Activated naive CD4-positive, alpha-beta T cell treated with anti-CD3 and anti-CD28 coated beads, Interleukin-2, amount 10 ng/mL, durations not matched to agents 7 days and 5 days (primary cell): ENCODE measurements at places on chromosomes 3 and 15.

DNA sequence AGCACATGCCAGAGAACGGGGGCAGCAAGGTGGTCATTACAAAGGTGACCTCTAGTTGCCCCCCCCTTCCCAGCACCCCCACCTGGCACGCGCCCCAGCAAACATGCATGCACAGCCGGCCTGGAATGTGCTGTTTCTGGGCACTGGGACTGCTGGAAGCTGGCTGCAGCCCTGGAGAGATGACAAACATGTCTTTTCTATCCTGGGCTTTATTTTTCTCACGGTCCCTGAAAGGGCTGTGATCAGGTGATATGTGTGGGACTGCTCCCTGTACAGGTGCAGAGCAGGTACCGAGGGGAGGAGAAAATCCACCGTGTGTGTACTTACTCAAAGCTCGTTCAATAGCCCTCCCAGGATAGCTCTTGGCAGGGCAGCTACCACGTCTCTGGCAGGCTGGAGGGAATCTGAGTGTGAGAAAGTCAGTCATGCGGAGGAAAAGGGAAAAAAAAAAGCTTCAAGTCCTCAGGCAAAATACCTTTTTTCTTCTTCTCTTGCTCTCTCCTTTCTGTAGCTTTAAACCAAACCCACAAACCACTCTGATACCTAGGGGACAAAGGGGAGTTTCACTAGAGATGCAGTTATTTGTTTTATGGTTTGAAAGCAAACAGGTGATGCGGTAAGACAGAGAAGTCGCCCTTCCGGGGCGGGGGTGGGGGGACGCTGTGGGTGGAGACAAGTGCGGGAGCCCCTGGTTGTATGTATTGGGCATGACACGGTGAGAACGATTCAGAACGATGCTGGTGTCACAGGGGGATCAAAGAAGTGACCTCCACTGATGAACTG lies 5.0 kb upstream of the HES1 start:
- DNase-seq = peak; percentile 54

DNA sequence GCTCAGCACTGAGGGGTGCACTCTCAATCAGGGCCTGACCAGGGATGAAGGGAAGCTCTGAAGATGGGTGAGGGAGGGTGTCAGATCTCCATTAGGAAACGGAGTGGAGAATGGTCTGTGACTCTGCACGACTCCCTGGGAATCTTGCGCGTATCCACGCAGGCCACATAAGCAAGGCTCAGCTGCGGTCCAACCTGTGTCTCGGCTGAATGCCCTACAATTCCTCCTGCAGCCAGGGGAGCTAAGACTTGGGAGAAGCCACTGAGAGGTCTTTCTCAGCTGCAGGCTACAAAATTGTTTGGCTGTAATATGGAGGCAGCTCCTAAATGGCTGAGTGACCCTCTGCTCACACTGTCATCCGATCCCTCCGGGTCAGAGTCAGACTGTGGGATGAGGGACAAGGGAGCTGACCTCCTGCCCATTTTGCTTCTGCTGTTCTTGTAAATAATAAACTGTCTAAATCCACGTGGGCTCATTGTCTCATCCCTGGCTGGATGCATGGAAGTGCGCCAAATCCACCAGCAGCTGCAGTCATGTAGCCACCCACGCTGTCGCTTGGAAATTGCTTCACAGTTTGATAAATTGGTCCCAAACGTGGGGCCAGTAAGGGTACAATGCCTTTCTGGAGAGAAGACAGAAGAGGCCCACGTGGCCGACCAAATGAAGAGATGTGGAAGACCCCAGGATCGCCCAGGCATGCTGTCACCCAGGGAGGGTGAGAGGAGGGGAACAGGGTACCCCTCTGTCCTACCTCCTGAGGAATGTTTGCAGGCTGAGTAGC lies 30.5 kb downstream of the ALS2CL start:
- no peak for DNase-seq

GRCh38 chr3:129563850-129564535 lies 21.0 kb downstream of the H1-8 start:
- no peak for DNase-seq

DNA sequence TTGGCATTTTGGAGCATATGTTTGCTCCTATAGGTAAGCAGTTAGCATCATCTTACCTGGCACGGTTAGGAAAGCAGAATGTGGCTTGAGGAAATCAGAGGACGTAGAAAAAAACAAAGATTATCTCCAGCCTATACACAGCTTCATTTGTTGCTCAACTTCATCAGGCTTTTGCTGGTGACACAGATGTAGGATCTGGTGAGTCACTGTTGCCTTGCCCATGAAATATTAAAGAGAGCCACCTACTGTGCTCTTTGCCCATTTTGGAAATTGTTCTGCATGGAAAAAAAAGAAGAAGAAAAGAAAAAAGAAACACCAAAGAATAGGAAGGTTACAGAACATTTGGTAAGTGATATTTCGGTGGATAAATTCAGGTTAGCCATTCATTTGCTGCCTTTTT lies 3.8 kb downstream of the IL1RAP start:
- no peak for DNase-seq

- no peak for DNase-seq
Observed at GRCh38 chr3:50068134-50068533, 20.6 kb upstream of the RBM5 start.
